HFF-Myc (cell line): ENCODE measurements at places on chromosomes 13 and 19.

GRCh38 chr13:41061914-41062837 lies 867 bp downstream of the WBP4 start:
- DNase-seq: no peak

DNA sequence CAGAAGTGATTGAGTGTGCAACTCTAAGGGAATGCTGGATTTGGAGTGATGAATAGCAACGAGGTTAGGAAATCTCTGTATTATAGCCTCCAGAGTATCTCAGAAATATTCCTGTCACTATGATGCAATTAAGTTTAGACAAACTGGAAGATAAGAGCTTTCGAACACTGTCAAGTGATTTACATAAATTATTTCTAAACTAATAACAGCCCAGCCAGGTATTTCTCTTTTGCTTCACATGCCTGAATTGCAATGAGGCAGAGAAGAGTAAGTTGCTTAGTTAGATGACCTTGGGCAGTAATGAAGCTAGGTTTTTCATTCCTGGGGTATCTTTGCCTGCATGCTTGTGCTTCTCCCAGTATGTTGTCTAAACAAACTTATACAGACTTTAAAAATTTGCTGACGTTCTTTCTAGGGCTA lies 134.5 kb downstream of the LMO7 start:
- no peak for DNase-seq

- no peak for DNase-seq
Measured at GRCh38 chr13:78604782-78605611, 1.6 kb upstream of the POU4F1 start.

DNA sequence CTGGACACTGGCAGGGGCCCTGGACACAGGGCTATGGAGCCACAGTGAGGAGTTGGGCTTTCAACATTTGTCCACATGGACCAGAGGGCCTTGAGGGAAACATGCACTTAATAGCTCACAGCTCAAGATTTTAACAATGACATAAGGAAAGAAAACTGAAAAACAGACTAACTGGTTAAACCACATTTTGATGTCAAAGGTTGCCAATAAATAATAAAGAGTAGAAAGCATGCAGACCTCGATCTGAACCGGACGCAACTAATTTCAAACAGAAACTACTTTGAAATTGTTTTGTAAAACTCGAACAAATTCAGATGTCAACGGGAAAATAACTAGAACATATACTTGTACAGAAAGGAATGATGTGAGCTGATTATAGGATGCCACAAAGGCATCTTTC lies 15.5 kb upstream of the ZNF888 start:
- no peak for DNase-seq

- DNase-seq: no peak
Measured at GRCh38 chr19:19160461-19161035, 9.5 kb downstream of the MEF2B start.

GRCh38 chr19:19538061-19538784 lies at the start of gene CILP2:
Gene CILP2, plus strand, starts transcription at chr19:19538265. Its CDS starts 85 bp downstream, at chr19:19538350.
- DNase-seq: no peak

- no peak for DNase-seq
Measured at GRCh38 chr13:40075281-40075680, 419.8 kb downstream of the COG6 start.

DNA sequence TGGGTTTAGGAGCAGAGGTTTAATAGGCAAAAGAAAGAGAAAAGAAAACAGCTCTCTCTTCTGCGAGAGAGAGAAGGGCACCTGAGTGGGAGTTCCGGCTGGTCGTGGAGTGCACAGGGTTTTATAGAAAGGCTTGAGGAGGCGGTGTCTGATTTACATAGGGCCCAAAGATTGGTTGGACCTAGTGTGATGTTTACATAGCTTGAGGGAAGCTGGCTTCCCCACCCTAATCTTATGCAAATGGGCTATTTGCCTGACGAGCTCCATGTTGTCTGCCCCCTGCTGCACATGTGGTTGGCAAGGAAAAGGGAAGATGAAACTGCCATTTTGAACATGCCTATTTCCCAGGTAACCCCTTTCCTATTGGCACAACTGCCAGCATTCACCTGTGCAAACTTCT lies 21.5 kb upstream of the MEDAG start:
- no peak for DNase-seq

- DNase-seq: no peak
Measured at GRCh38 chr19:7109678-7110289, 40.3 kb downstream of the ZNF557 start.

DNA sequence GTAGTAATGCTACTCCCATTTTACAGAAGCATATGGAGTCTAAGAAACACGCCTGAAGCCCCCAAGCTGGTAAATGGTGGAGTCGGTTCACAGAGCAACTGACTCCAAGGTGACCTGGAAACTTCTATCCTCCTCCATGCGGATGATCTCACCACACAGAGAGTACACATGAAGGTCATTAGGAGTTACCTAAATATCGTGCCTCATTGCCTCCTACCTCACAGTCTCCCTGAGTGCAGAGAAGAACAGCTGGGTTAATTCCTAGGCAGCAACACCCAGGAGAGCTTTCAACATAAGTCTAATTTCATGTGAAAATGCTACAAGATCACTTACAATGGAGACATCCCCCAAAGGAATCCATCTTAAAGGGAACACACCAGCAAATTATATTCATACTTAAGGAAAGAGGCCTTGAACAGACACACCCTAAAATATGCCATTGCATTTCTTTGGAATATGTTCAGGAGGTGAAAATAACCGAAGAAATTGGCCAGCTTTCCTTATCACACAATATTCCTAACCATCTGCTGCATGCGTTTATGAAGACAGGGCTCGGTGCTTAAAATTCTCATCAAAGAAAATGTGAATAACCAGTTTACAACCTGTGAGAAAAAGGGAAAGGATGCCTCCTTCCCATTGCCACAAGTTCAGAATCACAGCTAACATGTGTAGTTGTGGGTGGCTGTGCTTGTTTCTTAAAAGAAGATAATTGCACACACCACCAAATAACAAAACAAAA lies 203.6 kb upstream of the NBEA start:
- no peak for DNase-seq

DNA sequence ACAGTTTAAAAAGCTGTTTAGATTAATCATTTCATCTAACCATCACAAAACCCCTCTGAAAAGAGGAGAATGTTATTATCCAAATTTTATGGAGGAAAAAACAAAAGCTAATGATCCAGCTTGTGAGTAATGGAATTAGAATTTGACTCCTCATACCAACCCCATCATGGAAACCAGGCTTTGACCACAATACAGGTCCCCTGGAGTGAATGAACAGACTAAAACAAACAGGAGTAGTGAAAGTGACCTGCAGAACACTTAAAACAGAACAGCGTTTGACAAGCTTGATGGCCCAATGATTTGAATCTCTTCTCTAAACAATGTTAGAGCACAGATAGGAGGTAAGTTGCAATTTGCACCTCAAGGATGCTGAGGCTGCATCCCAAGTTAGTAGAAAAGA lies 230.0 kb downstream of the DCT start:
- DNase-seq: peak; percentile 52
